ENCODE measurements at places on chromosomes 16 and 17.

DNA sequence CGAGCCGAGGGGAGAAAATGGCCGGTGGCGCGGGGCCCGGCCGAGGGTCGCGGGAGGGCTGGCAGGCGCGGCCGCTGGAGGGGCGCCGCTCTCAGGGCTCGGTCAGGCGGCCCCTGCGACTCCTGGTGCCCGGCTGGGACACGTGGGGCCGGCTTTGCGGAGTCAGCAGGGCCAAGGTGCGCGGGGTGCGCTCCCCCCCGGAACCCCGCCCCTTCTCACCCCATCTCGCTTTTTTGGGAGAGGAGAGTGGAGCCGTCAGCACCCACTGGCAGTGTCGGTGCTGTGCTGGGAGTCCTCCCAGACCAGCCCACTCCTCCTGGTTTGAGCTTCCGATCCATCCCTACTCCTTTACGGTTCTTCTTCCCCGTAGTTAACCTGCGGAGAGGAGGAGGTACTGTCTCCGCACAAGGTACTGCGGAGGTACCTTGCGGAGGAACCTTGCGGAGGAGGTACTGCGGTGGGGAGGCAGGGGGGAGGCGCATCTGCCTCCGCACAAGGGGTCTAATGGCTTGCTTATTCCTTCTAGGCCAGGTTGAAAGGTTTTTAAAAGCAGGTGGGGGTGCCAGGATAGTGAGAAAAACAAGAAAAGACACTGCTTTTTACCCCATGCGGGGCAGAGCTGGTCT is 19.1 kb upstream of the CBX8 start:
- no peak for DNase-seq

DNA sequence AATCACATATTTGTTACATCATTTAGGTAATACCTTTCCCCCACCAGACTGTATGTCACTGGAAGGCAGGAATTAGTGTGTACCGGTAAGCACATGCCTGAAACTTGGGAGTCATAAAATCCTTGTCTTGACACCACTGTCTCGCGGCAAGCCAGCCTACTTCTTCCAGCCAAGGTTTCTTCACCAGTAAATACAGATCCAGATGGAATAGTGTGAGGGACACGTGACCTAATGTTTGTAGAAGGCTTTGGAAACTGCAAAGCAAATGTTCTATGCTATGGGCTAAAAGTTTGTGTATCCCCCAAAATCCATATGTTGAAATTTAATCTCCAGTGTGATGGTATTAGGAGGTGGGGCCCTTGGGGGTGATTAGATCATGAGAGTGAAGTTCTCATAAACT is 126.1 kb downstream of the HS3ST4 start:
- no peak for DNase-seq

DNA sequence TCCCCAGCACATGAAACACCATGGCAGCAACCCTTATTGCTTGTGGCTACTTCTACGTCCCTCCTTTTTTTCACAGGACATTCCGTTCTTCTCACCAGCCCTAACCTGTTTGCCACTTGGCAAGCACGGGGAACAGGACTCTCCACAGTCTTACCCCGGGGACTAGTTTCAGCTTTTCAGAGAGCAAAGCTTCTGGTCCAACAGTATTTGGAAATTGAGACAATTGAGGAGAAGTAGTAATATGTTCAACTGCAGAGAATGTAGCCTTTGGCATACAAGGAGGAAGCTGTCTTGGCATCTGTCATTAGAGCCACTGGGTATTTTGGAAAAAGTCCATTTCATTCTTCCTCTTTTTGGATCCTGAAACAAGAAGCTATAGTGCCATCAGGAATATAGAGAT is 65.7 kb downstream of the MAP2K6 start:
- no peak for DNase-seq

DNA sequence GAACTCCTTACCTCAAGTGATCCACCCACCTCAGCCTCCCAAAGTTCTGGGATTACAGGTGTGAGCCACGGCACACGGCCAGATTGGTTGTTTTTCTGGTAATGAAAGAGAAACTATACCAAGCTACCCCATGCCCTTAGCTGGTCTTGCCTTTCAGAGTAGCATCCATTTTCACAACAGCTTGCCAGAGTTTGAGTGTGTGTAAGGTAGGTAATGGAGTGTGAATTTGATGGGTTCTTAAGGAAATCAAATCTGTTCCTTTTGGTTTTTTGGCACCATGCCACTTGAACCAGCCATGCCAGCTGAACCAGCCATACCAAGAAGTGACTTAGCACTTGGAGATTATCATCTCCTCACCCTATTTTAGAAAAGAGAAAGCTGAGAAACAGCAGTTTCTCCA is 5.1 kb downstream of the CALCOCO2 start:
- no peak for DNase-seq
